Thyroid gland (tissue), 4 donors: ENCODE measurements at places on chromosomes 1 and 21. TPM values are rescaled to one million over a fixed set of nuclear protein-coding genes. Genes with fewer than 3 reads are reported as not detected.

RHBDL2 gene
- total RNA-seq: not detected

AGPAT3 gene
- 56.8 TPM for total RNA-seq

PTAFR gene
- total RNA-seq: 1.6 TPM

KRTAP21-2 gene
- not detected for total RNA-seq
